ENCODE measurements at places on chromosomes 1 and 21.

- no peak overlapping the region for H3K27ac ChIP-seq
- no peaks in the 10 kb centered on the region for H3K27me3 ChIP-seq
- no peaks in the 10 kb centered on the region for H3K36me3 ChIP-seq
- DNase-seq, result no peak
- no peak overlapping the region for H3K4me3 ChIP-seq
These were observed 6.8 kb downstream of the RGS5 start for GRCh38 chr1:163195728-163196448.

DNA sequence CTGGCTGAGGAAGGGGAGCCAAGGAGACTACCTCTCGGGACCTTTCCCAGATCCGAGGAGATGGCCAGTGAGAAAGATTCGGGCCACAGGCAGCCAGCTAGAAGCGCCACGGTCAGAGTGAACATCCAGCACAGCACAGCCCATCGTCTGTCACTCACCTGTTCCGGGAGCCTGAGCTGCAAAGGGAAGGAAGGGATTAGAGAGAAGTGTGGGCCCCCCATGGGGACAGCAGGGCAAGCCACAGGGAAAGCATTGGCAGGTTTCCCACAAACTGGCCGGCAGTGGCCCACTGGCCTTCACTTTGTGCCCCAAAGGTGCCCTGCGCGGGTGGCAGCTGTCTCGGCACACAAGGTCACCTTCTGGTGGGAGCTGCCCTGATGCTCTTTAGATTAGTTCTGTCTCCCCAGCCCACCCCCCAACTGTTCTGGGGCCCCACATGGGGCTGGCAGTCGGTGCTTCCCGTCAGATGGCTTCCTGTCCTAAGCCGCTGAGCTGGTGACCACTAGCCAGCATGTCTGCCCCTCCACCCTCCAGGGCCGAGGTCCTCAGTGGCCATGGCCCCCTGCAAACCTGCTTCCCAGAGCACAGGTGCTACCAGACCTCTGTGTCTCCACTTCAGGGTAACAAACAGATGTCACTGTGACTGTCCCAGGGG lies 56.7 kb downstream of the LACTBL1 start:
- H3K36me3 ChIP-seq, result no peaks in the 10 kb centered on the region
- no peak overlapping the region for H3K27ac ChIP-seq
- no peak overlapping the region for H3K4me3 ChIP-seq
- DNase-seq, result no peak
- no peaks in the 10 kb centered on the region for H3K27me3 ChIP-seq
- H3K4me1 ChIP-seq, result no peaks in the 10 kb centered on the region

DNA sequence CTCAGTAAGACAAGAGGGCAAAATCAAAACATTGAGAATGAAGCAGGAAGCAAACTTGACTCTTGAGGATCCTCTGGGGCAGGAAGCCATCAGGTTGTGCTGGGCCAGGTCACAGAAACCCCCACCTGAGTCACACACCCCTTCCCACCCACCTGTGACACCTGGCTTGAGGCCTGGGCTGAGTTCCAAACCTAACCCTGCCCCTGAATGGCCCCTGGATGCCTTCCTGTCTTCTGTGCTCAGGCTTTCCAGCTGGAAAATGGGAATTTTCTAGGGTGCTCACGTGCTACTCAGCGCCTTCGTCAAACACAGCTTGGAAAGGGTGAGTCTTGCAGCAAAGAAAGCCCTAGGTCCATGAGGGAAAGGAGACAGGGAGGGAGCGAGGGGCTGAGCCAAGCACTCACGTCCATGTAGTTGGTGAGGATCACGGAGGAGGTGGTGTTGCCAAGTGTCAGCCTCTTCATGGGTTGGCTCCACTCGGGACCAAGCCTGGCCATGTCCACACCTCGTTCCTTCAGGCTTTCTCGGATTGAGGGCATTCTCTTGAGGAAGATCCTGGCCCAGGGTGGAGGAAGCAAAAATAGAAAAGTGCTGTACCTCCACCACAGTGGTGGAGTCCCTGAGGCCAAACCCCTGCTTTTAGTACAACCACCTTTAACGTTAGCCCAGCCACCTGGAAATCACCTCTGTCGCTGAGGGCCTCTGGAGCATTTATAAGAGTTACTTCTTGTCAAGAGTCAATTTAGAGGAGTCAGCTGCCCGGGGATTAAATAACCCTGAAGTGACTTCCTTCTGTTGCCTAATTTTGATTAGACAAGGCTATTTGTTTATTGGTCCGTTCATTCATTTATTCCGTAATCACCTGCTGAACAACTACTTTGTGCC lies 4.3 kb downstream of the REN start:
- peaks cover 6% of the 10 kb centered on the region for H3K27me3 ChIP-seq
- H3K27ac ChIP-seq, result no peak overlapping the region
- H3K4me1 ChIP-seq, result peaks cover 2% of the 10 kb centered on the region
- H3K4me3 ChIP-seq, result no peak overlapping the region
- no peak for DNase-seq

DNA sequence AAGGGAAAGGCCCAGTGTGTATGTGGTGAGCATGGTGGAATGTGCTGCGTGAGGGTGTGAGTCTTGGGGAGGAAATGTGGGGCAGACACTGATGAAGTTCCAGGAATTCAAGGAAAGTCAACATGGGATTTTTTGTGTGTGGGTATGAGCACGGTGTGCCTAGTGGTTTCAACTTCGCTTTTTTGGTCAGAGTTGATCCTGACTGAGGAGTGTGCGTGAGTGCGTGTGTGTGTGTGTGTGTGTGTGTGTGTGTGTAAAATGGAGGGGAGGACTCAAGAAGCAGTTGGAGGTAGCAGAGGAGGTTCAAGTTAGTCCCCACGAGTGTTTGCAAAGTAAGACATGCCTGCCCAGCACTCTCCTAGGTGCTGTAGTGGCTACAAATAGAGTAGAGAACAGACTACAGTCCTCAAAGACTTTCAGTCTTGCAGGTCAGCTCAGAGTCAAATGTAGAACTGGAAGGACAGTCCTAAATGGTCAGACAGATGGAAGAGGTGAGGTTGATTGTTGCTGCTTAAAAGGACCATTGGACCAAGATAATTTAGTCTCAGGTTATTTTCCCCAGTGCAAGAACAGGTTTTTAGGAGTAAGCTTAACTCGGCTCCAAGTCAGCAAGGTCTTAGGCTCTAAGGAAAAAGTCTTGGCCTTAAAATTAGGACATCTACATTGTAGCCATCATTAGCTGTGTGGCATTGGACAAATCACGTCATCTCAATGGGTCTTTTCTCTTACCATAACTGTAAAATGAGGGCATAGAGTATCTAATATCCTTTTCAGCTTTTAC lies 25.0 kb downstream of the SLAMF1 start:
- DNase-seq, result no peak
- H3K4me1 ChIP-seq, result peaks cover 12% of the 10 kb centered on the region
- no peaks in the 10 kb centered on the region for H3K27me3 ChIP-seq
- H3K27ac ChIP-seq, result peak overlapping the region; percentile 39

GRCh38 chr1:211932231-211932932 lies 101.8 kb upstream of the LPGAT1 start:
- H3K27me3 ChIP-seq, result no peaks in the 10 kb centered on the region
- H3K4me3 ChIP-seq, result no peak overlapping the region
- DNase-seq, result no peak
- H3K4me1 ChIP-seq, result peaks cover 26% of the 10 kb centered on the region

DNA sequence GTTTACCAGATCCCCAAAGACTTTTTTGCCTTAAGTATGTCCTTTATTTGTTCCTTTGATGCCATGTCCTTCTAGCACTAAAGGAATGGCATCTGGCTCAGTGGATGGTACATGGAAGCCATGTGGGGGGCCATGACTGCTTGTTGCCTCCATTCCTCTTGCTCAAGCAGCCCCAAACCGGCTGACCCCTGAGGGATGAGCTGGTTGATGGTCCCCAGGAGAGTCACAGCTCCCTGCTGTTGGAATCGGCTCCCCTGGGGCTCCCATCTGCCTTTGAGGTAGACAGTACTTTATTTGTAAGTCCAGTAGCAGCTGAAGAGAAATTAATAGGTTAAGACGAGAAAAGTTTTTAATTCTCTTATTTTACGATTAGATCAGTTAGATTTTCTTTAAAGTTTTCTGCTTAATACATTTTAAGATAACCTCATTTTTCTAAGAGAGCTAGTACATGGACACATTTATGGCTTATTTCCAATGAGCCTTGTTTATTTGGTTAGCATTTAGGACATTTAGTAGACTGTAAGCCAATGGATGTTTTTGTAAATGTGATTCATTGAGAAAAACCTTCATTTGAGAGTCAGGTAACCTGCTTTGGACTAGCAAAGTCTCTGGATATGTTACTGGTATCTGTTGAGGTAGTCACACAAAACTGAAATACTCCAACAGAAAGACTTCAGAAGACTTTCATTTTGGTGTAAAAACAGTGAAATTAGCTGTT lies 88.2 kb downstream of the CAMTA1 start:
- no peaks in the 10 kb centered on the region for H3K27me3 ChIP-seq
- DNase-seq, result peak; percentile 28
- H3K4me3 ChIP-seq, result no peak overlapping the region
- H3K4me1 ChIP-seq, result peaks cover 31% of the 10 kb centered on the region

DNA sequence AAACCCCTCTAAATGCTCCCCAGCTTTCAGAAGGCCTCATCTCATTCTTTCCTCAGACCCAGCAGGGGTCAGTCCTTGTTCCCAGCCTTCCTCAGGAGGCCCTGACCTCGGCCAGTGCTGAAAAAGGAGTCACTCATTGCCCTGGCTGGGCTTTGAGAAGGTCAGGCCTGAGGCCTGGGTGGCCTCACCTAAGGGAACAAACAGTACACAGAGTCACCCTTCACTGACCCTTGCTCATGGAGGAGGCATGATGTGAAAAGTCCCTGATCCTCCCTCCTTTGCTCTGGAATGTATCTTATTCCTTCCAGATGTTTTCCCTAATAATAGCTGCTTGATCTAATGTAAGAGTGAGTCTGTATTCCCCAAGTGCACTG lies 117.7 kb upstream of the SLC44A3 start:
- H3K36me3 ChIP-seq, result no peaks in the 10 kb centered on the region
- H3K4me3 ChIP-seq, result no peak overlapping the region
- peak overlapping the region; percentile 73 for H3K27ac ChIP-seq
- no peaks in the 10 kb centered on the region for H3K27me3 ChIP-seq

GRCh38 chr1:232123775-232124659 lies 497.4 kb downstream of the DISC1 start:
- H3K27ac ChIP-seq, result peak overlapping the region; percentile 74
- peaks cover 41% of the 10 kb centered on the region for H3K4me1 ChIP-seq
- DNase-seq, result no peak
- H3K36me3 ChIP-seq, result peaks cover 90% of the 10 kb centered on the region
- H3K27me3 ChIP-seq, result no peaks in the 10 kb centered on the region
- peak overlapping the region; percentile 99 for H3K4me3 ChIP-seq

DNA sequence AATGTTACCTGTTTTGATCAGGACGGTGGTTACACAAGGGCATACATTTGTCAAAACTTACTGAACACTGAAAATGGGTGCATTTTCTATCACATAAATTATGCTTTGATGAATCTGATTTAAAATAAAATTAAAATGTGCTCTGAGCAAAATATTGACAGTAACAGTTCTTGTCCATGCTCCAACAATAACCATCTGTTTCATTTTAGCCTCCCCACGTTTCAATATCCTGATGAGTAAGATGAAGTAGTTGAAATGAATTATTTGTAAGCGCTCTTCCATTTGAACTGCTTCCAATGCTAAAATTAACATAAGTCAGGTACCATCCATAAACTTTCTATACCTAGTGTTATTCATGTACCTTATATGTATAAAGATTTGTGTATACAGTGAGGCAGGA lies 365.4 kb downstream of the LTN1 start:
- no peak for DNase-seq
- H3K4me1 ChIP-seq, result no peaks in the 10 kb centered on the region
- no peaks in the 10 kb centered on the region for H3K27me3 ChIP-seq
- no peak overlapping the region for H3K4me3 ChIP-seq

DNA sequence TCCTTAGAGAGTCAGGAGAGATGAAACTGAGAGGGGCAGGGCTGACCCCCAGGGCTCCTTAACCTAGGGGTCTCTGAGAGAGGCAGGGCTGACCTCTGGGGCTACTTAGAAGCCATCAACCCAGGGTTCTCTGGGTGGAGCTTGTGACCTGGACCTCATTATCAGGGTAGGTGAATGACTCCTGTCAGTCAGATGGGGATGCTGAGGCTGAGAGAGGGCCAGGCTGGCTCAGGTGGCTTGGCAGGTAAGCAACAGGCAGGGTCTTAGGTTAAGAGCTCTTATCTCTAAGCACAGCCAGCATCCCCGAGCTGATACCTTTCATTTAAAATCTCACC lies 160.9 kb downstream of the PTPRU start:
- DNase-seq, result no peak
- peaks cover 5% of the 10 kb centered on the region for H3K27me3 ChIP-seq
- H3K4me3 ChIP-seq, result no peak overlapping the region
- H3K36me3 ChIP-seq, result no peaks in the 10 kb centered on the region
- H3K4me1 ChIP-seq, result peaks cover 2% of the 10 kb centered on the region
- H3K27ac ChIP-seq, result no peak overlapping the region

GRCh38 chr1:8015036-8015808 lies 10.9 kb downstream of the ERRFI1 start:
- DNase-seq, result no peak
- peak overlapping the region; percentile 87 for H3K27ac ChIP-seq
- H3K4me1 ChIP-seq, result peaks cover 54% of the 10 kb centered on the region
- H3K36me3 ChIP-seq, result peaks cover 36% of the 10 kb centered on the region
- H3K27me3 ChIP-seq, result no peaks in the 10 kb centered on the region
- H3K4me3 ChIP-seq, result no peak overlapping the region

DNA sequence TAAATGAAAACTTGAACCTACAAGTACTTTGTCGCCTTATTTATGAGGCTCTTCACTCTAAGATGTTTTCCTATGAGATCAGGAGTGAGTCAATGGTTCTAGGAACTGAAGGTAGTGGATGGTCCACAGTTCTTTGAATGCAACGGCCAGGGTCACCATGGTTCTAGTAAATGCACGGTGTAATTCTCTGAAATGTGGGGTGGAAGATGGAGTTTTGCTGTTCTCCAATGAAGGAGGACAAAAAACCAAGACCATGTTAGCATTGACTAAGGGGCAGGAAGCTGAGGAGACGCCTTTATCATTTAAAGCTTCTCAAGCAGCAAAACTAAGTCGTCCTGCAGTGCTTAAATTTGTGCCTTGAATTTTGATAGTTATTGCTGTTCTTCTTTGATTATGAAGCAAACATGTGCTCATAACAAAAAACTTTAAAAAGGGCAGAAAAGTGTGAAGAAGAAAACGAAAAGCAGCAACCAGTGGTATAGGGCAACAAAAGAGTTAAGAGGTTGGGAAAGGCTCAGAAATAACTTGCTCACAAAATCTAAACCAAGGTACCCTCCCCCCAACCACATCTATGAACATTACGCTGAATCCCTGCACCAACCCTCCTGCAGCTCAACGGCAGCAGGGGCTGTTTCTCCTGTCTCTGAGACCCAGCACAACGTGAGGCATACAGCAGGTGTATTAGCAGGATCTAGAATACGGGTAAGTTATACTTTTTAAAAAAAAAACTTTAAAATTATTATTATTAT lies 85.0 kb downstream of the MRPL37 start:
- peak overlapping the region; percentile 83 for H3K27ac ChIP-seq
- no peaks in the 10 kb centered on the region for H3K27me3 ChIP-seq
- peaks cover 9% of the 10 kb centered on the region for H3K36me3 ChIP-seq
- no peak overlapping the region for H3K4me3 ChIP-seq
